ENCODE measurements at places on chromosomes 2 and 18.

DNA sequence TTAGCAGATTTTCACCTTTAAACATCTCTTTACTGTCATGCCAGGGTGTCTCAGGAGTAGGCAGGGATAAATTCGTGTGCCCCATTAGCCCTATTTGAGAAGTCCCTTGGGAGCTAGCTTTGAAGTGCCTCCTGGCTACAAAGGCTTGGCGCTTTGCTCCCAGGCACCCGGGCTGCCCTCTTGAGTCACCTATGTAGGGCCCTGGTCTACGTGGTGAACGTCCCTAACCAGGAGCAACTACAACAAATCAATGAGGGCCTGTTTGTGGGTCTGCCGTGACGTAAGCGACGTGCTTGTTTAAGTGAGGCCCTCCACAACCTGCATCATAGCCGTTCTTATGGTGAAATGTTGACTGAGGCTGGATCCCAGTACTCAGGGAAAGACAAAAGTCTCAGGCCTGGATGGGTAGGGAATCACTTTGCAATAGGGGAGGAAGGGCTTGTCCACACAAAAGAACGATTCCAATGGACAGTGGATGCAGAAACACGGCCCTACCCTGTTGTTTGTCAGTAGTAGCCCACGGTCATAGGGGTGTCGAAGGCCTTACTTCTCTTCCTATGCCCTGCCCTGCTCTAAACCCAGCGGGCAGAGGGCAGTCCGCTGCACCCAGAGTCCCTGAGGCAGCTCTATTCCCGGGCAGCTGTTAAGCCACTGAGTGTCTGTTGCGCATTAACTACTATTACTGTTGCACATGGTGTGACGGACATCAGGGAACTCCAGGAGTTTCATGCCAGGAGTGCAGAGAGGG, 93.9 kb downstream of the INHBB start:
- DNase-seq = no peak

DNA sequence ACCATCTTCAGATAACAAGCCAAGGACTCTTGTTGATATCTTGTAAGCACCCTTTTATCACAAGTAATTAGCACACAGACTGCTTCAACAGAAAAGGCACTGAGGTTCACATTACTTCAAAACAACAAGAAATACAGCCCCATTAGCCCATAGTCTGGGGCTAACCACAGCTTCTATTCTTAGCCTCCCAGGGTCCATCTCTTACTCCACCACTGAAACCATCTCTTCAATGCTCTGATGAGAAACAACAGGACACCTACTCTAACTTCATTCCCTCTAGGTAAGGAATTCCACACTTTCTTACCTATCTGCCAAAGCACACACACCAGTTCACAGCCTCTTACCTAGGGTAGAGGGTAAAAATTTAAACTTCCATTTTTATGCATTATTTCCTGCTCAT, 26.4 kb upstream of the CYTIP start:
- DNase-seq = peak; percentile 37

DNA sequence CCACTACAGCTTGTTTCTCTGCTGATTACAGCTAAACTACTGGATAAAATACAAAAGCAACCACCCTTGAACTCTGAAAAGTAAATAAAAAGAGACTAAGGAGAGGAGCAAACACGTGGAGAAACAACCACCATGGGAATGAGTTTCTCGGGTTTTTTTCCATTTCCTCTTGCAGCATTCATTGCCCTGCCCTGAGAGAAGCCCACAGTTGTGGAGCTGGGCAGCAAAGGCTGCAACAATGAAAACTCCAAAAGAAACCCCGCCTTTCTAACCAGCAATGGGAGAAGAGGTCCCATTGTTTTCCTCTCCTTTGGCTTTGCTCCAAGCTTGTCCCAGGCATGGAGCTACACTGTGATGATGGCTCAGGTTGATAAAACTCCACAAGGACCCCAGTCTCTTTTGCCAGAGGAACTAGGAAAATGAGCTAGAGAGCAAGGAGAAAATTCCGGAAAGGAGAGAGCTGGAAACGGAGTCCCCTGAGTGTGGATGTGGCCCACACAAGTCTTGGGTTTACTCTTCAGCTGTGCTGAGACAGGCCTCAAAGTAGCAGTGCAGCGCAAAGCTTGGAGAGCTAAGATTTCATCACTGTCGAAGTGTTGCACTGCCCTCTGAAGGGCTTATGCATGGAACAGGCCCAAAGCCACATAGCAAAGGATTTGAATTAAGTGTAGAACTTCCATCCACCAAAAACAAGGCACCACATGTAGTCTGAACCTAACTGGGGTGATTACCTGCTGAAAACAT, 20.9 kb downstream of the NAPG start:
- no peak for DNase-seq

GRCh38 chr2:16417726-16418125, 247.9 kb downstream of the CYRIA start:
- no peak for DNase-seq

GRCh38 chr2:230735884-230736283, 23.2 kb downstream of the CAB39 start:
- no peak for DNase-seq

GRCh38 chr18:27582760-27583412, 397.8 kb upstream of the CHST9 start:
- no peak for DNase-seq

DNA sequence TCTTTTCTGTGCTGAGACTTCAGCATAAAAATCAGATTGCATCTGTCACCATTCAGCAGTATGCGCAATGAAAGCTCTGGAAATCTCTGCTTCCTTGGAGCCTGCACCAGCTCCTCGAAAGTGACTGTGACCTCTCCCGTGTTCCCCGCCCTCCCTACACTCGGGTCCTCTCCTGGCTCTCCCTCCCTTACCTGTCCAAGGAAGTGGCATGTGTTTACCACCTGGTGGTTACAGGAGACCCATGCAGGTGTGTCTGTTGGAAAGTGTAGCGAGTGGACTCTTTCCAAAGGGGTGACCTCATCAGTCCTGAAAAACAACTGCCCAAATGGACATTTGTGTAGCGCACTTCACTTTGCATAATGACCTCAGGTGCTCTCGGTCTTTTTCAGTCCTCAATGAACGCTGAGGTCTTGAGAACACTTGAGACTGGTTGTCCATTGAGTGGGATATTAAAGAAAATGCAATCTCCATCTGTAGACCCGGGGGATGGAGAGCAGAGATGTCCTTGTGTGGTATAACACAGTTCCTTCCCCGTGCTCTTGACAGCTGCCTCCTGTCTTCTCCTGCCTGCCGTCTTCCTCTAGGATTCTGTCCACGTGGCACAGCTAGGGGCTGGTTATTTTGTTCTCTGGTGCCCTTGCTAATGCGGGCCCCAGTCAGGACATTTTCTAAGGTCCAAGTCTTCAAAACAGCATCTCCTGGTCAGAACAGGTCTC, 133.2 kb downstream of the ACKR3 start:
- DNase-seq = no peak

DNA sequence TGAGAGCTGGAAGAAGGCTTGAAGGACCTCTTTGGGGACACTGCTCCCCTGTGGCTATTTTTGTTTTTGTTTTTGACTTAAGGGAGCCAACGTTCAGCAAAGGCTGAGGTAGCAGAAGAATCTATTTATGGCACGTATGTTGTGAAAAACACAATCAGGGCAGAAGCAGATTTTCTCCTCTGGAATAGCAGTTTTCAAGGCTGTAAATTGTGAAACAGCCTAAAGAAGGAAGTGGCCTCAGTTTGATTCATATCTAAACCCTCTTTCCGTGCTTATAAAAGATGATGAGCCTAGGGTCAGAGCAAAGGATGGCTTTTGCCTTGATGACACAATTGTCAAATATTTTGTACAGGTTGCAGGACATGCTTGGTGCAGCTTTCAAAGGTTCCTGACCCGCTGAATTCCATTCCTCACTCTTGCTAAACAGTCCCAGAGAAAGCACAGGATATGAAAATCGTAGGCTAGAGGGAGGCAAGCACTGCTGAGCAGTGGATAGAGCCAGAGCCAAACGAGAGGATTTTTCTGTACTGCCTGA, 106.2 kb upstream of the DLX2 start:
- no peak for DNase-seq

- DNase-seq = no peak
Observed at GRCh38 chr2:17541531-17541950, 1.0 kb downstream of the VSNL1 start.

DNA sequence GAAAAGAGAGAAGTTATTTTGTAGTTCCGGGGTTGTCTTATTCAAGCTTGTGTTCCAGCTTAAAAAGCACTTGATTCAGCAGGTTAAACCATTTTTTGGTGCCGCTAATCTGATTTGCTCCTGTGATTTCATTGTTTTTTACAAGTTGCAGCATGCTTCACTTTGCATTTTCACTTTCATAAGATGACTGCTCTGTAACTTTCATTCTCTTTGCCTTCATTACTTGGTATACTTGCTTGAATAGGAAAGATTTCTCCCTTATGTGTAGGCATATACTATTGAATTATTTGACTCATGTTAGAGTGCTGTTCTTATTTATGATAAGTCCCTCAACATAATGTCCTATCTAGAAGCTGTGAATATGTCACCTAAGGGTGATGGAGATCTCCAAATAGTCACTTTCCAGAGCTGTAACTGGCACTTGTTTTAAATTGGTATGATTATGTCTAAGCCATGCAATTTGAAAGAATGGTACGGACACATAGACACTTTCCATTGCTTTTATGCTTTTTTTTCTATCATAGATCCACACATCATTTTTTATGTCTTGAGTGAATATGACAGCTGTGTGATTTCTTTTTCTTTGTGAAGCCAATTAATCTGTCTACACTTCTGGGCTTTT, 254.5 kb downstream of the DSEL start:
- DNase-seq = no peak

DNA sequence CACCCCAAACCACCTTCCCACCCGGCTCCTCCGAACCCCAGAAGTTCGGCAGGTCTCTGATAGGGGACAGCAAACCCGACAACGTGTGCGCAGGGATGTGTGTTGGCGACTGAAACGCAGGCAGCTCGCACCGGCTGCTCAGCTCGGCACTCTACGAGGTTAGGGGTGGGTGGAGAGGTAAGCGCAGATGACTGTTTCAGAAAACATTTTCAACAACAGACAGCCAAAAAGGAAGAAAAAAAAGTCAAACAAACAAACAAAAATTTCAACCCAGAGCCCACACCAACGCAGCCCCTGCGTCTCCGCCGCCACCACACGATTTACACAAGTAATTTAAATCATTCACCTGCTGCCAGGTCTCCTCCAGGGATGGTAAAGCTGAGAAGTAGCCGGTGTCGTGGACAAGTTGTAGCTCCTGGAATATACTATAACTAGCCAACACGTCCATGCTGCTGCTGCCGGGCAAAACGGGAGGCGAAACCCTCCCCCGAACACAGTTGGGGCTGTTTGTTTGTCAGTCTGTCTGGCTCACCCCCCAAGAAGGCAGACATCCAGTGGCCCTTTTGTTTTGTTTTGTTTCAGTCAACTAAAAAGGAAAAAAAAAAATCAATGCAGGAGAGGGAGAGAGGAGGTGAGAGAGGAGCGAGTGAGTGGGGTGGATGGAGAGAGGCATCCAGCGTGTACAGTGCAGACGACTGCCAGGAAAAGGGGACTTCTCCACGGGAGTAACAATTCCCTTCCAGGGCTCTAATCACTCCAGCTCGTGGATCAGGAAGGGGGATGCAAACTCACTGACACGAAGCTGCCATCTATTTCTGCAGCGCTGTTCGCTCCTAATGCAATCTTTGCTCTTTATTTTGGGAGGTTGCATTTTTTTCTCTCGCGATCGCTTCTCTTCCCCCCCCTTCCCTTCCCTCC, at the start of gene KLF7:
Gene KLF7 (minus strand): TSS at position 828 of the 918 bp plus-strand sequence. CDS start 380 bp downstream, at position 448.
- peak; percentile 24 for DNase-seq

DNA sequence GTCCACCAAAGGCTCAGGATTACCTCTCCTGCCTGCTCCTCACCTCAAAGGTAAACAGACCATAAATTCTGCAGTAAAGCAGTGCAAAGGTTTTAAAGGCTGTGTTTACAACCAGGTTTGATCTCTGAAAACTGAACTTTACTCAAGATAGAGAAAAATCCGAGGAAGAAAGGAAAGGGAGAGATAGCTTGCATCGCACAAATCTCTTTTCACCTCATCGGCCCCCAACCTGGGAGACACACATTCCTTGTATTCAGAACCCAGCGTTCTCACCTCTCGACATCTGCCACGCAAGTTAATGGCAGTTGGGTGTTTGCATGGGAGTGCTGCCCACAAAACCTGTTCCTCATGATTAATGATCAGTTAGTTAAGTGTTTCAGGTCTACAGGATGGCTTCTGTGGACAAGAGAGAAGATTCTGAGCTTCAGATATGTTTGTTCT, 72.6 kb downstream of the GATA6 start:
- DNase-seq = no peak

- no peak for DNase-seq
Observed at GRCh38 chr2:95382192-95382591, 20.3 kb upstream of the FAHD2A start.

DNA sequence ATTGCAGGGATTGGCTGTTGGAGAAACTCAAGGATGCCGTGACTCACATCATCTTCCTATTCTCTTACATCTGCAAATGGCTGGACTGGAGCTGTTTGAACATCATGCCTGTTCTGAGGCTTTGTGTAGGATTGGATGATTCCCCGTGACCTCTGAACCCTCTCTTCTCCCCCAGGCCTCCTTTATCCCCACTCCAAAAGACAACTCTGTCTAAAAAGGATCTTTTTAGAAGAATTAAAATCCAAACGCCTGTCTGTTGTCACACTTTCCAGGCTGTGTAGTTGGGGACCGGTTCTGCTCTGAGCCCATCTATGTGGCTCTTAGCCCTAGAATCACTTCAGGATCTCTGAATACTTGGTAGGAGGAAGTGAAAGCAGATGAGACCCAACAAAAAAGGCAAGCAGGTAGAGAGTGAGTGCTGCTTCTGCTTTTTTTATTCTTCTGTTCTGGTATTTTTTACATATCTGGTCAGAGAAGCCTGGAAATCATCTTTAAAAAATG, 565 bp downstream of the SP140 start:
- DNase-seq = peak; percentile 48

GRCh38 chr2:173544641-173545363, 190.1 kb downstream of the CDCA7 start:
- no peak for DNase-seq

GRCh38 chr2:223055140-223055539, 3.1 kb downstream of the KCNE4 start:
- DNase-seq = no peak

DNA sequence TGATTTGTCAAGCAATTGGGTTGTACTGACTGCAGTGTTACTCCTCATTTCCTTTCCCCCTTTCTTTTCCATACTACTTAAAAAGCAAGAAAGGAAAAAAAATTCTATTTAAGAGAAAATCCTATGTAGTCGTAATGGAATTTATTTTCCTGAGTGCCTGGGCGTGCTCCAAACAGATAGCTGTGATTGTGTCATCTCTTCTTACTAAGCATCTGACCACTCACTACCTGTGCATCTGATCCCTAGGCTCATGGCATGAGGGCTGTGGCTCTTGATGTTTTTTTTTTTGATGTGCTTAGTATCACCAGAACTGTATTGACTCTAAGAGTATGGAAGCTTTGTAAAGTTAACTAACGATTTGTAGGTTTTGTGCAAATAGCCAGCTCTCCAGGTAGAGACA, 19.0 kb downstream of the CRIM1 start:
- no peak for DNase-seq

GRCh38 chr2:169047256-169048250, 16.4 kb upstream of the ABCB11 start:
- no peak for DNase-seq
